Kasumi-1 (cell line): ENCODE measurements at places on chromosomes 7 and 10.

DNA sequence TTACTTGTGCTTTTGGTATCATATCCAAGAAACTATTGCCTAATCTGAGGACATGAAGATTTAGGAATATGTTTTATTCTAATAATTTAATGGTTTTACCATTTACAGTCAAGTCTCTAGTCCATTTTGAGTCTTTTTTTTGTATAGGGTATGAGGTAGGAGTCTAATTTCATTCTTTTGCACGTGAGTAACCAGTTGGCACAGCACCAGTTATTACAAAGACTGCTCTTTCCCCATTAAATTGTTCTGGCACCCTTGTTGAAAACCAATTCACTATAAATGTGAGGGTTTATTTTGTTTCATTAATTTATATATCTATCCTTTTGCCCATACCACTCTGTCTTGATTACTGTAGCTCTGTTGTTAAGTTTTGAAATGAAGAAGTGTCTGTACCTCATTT lies 381.6 kb downstream of the SUGCT start:
- DNase-seq = no peak

DNA sequence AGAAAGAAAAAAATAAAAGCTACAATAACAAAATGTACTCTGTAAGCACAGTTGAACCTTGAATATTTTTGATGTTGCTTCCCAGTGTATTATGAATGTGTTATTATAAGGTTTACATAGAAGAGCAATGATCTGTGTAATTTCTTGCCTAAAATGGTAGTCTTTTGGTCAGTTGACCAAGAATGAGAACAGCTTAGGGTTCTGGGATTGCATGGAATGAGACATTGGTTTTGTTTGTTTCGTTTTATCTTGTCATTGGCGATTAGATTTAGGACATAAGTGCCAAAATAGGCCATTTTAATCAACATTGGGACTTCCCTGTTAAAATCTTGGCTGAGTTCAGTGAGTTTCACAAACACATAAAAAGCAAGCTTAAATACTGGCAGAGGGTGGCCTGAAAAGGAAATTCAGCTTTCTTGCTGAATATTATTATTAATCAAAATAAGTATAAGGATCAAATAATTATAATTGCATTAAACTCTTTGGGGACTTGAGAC lies 49.1 kb upstream of the GLCCI1 start:
- DNase-seq = no peak

- DNase-seq = peak; percentile 17
Observed at GRCh38 chr10:31526681-31527080, 207.7 kb downstream of the ZEB1 start.

- DNase-seq = no peak
Observed at GRCh38 chr7:17558135-17558534, 259.7 kb downstream of the AHR start.

DNA sequence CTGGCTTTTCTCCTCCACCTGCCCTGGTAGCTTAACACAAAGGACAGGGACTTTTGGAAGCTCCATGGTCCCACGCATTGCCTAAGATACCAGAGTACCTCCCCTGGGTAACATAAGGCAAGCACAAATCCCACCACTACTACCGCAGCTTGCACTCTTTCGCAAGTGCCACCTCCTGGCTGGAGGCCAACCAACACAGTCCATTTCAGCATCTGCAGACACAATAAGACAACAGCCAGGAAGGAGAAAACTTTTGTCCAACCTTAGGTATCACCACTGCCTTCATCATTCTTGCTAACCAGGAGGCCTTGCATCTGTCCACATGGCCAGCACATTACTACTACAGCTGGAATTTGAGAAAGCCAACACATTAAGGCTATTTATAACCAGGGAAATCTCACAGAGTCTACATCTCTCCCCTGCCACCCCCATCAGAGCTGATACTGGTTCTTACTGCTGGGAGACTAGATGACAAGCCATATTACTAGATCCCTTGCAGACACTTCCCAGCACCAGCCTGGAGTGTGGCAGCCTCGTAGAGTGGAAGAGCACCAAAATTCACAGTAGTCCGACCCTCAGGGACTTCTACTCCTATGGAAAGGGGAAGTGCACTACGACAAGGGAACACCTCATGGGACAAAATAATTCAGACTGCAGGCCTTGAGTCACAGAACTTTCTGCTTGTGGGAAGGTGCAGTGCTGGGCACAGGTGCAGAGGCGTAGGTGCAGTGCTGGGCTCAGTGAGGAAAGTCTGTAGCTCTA lies 39.8 kb upstream of the CDK13 start:
- no peak for DNase-seq

GRCh38 chr7:157020514-157021070 lies 10.1 kb upstream of the MNX1 start:
- no peak for DNase-seq

- DNase-seq = no peak
Observed at GRCh38 chr10:61752111-61753011, 89.6 kb downstream of the CABCOCO1 start.

GRCh38 chr10:100468978-100469377 lies 6.2 kb downstream of the WNT8B start:
- DNase-seq = no peak

DNA sequence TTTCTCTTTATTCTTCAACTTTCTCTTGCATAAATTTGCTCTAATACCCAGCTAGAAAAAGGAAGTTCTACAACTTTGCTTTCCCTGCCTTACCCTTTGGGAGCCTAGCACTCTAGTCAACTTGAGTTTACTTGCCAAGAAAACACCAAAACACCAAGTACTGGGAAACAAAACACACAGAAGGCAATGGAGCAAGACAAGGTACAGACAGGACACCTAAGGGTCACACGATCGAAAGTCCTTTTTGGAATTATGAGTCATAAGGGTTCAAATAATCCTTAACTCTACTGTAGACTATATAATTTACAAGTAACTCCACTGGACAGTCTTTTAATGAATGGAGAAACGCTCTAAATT lies 42.6 kb upstream of the ANAPC16 start:
- no peak for DNase-seq

GRCh38 chr7:33486633-33487032 lies 357.3 kb downstream of the BBS9 start:
- DNase-seq = no peak

DNA sequence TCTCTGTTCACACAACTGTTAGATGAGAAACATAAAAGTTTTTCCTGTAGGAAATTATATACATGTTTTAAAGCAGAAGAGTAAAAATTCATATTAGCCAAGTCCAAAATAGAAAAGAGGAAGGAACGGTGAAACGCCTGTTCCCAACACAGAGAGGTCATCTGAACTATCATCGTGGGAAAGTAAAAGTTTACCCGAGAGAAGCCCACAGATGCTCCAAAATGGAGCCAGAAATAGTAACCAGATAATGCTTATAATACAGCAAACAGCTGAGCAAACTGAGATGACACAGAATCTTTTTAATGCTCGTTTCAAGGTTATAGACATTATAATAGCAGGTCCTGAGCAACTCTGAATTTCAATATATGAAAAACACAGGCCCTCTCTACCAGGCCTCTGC lies 24.5 kb downstream of the FRMD4A start:
- DNase-seq = peak; percentile 80

DNA sequence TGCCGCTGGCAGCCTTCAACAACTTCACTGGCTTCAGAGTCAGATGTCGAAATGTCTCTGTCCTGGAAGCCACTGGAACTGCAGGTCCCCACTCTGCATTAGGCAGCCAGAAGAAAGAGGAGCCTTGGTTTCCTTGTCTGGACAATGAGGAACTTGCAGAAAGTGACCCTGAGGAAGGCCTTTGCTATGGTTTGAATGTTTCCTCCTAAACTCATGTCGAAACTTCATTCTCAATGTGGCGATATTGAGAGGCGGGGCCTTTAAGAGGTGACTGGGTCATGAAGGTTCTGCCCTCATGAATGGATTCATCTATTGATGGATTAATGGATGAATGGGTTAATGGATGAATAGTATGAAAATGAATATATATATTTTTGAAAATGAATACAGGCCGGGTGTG lies 61.6 kb upstream of the GPR26 start:
- no peak for DNase-seq

DNA sequence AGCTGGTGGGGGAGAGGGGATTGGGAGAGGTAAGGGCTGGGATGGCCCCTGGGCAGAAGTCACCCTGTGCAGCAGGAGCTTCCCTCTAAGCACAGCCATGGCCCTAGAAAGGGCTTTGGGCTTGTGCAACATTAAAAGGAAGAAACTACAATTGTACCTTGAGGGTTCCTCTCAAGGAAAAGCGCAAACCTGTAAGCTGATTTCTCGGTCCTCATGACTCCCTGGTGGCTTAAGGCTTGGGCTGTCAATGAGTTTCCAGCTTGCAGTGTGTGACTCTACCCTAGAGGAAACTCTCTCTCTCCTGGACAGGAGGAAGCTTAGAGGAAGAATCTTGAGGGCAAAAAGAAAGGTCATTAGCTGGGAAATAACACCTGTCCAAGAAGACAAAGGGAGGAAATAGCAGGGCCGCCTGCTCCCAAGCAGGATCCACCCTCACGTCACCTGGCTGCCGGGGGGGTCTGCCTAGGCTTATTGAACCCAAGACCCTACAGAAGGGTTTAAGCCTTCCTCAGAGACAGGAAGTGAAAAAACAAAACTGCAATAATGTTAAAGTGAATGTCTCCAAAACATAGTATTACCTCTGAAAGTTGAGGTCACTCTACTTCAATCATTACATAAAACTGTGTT lies 112.5 kb downstream of the WDR11 start:
- DNase-seq = no peak

DNA sequence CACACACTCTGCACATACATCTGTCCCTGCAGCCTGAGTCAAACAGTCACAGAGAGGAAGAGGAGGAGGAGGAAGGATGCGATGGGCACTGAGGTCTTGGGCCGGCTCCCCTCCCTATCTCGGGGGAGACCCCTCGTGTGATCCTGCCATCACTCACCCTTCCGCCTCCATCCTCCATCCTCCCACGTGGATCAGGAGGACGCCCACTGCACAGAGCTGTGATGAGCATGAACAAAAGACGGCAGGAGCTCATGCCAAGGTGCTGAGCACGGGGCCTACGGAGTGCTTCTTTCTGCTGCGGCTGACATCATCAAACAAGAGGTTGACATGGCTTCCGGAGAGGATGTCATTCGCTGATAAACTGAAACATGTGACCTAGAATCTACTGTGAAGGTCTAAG lies 68.0 kb downstream of the DIP2C start:
- DNase-seq = no peak

DNA sequence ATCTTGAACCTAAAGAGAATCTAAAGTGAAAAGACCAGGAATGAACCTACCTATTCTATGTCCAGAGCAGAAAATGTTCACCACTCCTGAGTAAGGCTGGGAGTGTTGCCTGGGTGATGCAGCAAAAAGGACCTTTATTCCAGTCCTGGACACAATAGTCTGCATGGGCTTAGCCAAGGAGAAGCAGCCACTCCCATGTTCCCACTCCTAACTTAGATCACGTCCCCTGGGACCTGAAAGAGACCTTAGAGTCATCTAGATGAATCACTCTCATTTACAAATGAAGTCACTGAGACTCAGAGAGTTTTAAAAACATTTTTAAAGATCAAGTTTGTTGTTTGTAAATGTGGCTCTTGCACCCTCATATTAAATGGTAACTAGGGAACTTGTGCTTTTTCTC lies 763.4 kb downstream of the KCNMA1 start:
- DNase-seq = no peak
